ENCODE measurements at places on chromosomes 16 and 17. TPM values are rescaled to one million over a fixed set of nuclear protein-coding genes. Genes with fewer than 3 reads are reported as not detected.

DNA sequence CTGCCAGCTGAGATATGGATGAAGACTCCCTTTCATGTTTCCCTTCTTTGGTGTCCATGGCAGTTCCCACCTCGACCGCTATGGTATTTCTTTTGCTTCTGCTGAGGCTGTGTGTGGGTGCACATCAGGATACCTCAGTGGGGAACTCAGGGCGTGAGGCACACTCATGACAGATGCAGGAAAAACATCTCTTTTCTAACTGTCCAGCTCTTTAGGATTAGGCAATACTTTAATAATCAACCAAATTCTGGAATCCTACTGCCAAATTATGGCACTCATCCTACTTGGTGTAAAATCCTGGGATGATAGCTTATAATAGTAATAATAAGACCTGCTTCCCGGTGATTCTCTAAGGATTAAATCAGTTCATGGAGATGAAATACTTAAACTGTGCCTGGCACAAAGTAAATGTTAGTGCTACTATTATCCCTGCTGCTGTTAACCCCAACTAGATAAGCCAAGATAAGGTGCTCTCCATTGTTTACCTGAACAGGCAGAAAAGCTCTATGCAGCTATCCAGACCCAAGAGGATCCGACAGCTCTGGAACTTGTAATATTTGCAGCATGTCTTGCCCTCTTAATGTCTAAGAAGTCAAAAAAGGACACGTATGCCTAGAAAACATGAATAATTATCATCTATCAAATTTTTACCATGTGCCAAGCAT lies 543.3 kb downstream of the WWOX start:
- peaks cover 10% of the 10 kb centered on the region for H3K27me3 ChIP-seq
- no peak overlapping the region for H3K4me3 ChIP-seq
- H3K27ac ChIP-seq, result no peak overlapping the region
- no peak for DNase-seq

GRCh38 chr16:74868501-74868900 lies 93.9 kb upstream of the FA2H start:
- peaks cover 25% of the 10 kb centered on the region for H3K4me1 ChIP-seq
- peaks cover 12% of the 10 kb centered on the region for H3K36me3 ChIP-seq
- H3K27ac ChIP-seq, result peak overlapping the region; percentile 77

GRCh38 chr16:53743149-53743566 lies 39.2 kb downstream of the FTO start:
- H3K4me3 ChIP-seq, result no peak overlapping the region
- peaks cover 28% of the 10 kb centered on the region for H3K4me1 ChIP-seq
- peak; percentile 23 for DNase-seq
- no peaks in the 10 kb centered on the region for H3K36me3 ChIP-seq
- no peak overlapping the region for H3K27ac ChIP-seq

GRCh38 chr17:50187394-50187725 lies 14.1 kb downstream of the COL1A1 start:
- no peak overlapping the region for H3K27ac ChIP-seq
- DNase-seq, result no peak
- peaks cover 1% of the 10 kb centered on the region for H3K27me3 ChIP-seq
- peaks cover 16% of the 10 kb centered on the region for H3K4me1 ChIP-seq
- no peaks in the 10 kb centered on the region for H3K36me3 ChIP-seq

GRCh38 chr17:17495536-17496188 lies 533 bp downstream of the RASD1 start:
- H3K4me1 ChIP-seq, result peaks cover 15% of the 10 kb centered on the region
- peaks cover 16% of the 10 kb centered on the region for H3K27me3 ChIP-seq
- H3K36me3 ChIP-seq, result peaks cover 18% of the 10 kb centered on the region

DNA sequence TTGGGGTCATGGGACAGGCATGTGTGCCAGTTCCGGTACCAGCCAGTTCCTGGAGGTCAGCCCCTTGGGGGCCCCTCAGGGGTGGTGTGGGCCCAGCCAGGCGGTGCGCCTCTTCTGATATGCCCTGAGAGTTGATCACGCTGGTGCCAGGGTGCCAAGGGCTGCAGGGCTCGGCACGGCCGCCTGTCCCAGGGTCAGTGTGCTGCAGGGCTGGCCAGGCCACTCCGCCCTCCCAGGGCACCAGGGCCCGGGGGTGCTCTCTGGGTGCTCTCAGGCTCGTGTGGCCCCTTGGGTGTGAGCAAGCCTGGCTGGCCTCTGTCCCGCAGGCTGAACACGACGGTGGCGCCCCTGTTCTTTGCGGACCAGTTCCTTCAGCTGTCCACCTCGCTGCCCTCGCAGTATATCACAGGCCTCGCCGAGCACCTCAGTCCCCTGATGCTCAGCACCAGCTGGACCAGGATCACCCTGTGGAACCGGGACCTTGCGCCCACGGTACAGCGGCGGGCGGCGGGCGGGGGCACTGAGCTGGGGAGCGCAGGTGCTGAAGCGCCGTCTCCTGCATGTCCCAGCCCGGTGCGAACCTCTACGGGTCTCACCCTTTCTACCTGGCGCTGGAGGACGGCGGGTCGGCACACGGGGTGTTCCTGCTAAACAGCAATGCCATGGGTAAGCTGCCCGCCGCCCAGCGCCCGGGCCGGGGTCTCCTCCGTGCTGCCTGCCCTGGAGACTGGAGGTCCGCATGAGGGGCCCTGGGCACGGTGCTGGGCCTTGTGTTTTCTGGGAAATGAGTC lies 6.0 kb downstream of the GAA start:
- H3K4me3 ChIP-seq, result no peak overlapping the region
- no peaks in the 10 kb centered on the region for H3K27me3 ChIP-seq

GRCh38 chr17:50203086-50203485 lies 1.7 kb upstream of the COL1A1 start:
- H3K36me3 ChIP-seq, result no peaks in the 10 kb centered on the region
- H3K27ac ChIP-seq, result no peak overlapping the region
- peaks cover 73% of the 10 kb centered on the region for H3K27me3 ChIP-seq
- H3K4me1 ChIP-seq, result peaks cover 20% of the 10 kb centered on the region
- H3K4me3 ChIP-seq, result no peak overlapping the region

DNA sequence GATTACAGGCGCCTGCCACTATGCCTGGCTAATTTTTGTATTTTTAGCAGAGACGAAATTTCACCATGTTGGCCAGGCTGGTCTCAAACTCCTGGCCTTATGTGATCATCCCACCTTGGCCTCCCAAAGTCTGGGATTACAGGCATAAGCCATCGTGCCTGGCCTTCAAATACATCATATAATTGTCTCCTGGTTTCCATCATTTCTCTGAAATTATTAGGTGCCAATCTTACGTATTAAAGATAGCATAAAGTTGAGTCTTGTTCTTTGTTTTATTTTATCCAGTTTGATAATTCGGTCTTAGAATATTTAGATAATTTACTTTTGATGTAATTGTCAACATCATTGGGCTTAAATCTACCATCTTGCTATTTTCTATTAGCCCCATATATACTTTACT lies 32.8 kb upstream of the TMEM92 start:
- no peak overlapping the region for H3K27ac ChIP-seq
- peaks cover 40% of the 10 kb centered on the region for H3K27me3 ChIP-seq
- no peak overlapping the region for H3K4me3 ChIP-seq
- DNase-seq, result no peak
- no peaks in the 10 kb centered on the region for H3K4me1 ChIP-seq
- H3K36me3 ChIP-seq, result no peaks in the 10 kb centered on the region

DNA sequence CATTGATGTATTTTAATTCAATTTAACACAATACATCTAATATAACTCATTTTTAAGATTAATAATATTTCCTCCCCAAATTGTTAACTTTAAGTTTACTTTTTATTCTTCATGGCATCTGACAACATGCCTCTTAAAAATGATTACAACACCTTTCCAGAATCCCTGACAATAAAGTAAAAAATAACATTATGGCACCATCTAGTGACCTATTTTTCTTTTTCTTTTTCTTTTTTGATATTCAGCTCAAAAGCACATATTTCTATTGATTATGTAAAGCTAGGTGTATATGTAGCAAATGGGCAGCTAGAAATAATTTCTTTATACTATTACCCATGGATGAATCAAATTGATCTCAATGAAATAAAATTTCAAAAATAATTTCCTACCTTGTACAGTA lies 834.3 kb upstream of the CDH8 start:
- H3K36me3 ChIP-seq, result no peaks in the 10 kb centered on the region
- no peak overlapping the region for H3K27ac ChIP-seq
- no peaks in the 10 kb centered on the region for H3K4me1 ChIP-seq
- no peak for DNase-seq

- H3K27ac ChIP-seq, result no peak within 1 kb of the TSS
- H3K4me3 ChIP-seq, result peak within 1 kb of the TSS; percentile 56
- peaks cover 35% of the 10 kb centered on the region for H3K27me3 ChIP-seq
- DNase-seq, result peak; percentile 71
- peaks cover 15% of the 10 kb centered on the region for H3K4me1 ChIP-seq
- H3K36me3 ChIP-seq, result no peaks in the 10 kb centered on the region
These were observed at the start of gene TIMP2 for GRCh38 chr17:78925234-78925633. TSS of gene TIMP2 (minus strand) at chr17:78925387. CDS start at chr17:78925088, 299 bp downstream.

GRCh38 chr16:89304941-89305705 lies 87.6 kb downstream of the ZNF778 start:
- no peak overlapping the region for H3K27ac ChIP-seq
- peaks cover 54% of the 10 kb centered on the region for H3K36me3 ChIP-seq
- no peaks in the 10 kb centered on the region for H3K27me3 ChIP-seq
- DNase-seq, result no peak

DNA sequence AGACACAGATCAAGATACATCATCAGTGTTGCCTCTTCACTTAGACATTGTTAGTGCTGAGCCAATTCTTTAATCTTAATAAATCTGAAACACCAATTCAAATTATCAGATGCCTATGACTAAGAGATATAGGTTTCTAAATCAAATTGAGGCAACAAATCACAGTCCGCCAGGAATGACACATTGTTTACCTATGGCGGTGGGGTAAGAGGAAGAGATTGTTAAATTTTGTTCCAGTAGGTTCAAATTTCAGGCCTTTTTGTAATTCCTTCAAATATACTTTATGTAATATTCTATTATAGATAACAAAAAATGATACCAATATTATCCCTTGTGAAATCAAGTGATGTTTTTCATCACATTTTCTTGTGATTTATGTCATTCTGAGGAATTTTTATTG lies 145.9 kb downstream of the CDH8 start:
- H3K4me1 ChIP-seq, result no peaks in the 10 kb centered on the region
- no peaks in the 10 kb centered on the region for H3K36me3 ChIP-seq
- H3K27ac ChIP-seq, result no peak overlapping the region
- DNase-seq, result no peak

GRCh38 chr17:57203040-57203439 lies 53.3 kb upstream of the MSI2 start:
- no peak overlapping the region for H3K27ac ChIP-seq
- no peak overlapping the region for H3K4me3 ChIP-seq

Gene CACNG4
- total RNA-seq, result not detected

Gene TPSD1
- not detected for total RNA-seq

Gene ITGAX
- 43.2 TPM for total RNA-seq

Gene CA4
- total RNA-seq, result not detected

Gene POLR2C
- total RNA-seq, result 47.8 TPM
